ENCODE measurements at places on chromosomes 6 and 20.

DNA sequence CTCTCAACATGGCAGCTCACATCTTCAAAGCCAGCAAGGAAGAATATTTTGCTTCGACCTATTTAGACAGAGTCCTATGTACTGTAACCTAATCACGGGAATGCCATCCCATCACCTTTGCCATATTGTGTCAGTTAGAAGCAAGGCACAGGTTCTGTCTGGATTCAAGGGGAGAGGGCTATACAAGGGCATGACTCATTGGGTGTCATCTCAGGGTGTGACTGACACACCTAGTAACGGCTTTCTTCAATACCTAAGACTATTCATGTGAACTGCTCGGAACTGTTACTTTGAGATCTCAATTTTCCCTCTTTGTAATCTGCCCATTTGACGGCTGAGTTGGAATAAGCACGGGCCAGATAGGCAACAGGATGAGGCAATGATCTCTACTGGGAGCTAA lies 135.6 kb upstream of the HDGFL1 start:
- DNase-seq: no peak

DNA sequence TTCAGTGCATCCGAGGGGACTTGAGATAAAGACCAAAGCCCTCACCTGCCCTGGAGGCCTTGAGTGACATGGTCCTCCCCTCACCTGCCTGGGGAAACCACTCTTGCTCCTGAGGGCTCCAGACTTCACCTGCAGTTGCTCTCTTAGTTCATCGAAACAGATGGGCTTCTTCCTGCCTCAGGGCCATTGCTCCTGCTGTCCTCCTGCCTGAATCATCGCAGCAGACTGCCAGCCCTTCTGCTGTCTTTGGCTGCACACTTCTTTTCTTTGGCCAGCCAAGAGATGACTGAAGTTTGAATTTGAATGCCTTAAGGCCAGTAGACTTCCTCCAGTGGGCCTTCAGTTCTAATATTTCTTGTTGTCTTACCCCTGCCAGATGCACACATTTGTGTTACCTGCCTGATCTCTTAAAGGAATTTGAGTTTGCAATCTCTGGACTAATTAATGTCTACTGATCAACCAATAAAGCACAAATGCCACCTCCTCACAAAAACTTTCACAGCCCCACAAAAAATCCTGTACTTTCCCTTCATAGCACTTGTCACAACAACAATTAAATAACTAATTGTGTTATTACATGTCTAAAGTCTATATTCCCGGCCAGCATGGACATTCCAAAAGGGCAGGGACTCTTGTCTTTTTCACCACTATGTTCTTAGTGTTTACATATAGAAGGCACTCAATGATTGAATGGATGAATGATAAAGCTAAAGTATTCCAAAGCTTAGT lies 56.7 kb upstream of the SGK1 start:
- DNase-seq: no peak

DNA sequence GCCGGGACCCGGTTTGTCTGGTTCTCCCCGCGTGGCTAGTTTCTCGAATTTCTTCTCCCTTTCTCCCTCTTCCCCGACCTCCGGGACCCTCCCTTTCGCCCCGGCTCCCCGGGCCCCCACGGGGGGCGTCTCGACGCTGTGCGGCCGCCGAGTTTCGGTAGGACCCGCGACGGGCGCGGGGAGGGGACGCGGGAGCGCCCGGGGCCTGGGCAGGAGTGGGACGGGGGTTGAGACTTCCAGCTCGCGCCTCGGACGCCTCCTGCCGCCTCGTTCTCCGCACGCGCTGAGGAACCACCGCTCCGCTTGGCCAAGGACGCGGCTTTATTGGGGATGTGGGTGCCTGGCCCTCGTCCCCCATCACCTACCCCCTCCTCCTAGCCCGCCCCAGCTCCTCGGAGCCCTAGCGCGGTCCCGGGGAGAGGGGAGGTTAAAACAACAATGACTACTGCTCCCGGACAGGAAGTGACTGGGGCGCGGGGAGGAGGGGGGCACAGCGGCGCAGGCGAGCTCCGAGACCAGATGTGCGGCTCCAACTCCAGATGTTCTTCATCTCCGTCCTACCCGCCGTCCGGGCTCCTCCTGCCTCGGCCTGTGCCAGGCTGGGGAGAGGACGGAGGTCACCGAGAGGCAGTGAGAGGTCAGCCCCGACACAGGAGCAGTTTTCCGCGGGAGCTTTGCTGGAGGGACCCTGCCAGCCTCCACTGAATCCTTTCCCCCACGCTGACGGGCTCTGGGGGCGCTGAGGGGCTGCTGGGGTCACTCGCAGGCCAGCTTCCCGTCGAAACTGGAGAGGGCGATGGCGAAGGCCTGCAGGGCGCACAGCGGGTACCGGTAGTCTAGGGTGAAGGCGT lies 917 bp upstream of the TEAD3 start:
- peak; percentile 30 for DNase-seq

GRCh38 chr20:47106786-47107185 lies 212.1 kb downstream of the EYA2 start:
- no peak for DNase-seq

DNA sequence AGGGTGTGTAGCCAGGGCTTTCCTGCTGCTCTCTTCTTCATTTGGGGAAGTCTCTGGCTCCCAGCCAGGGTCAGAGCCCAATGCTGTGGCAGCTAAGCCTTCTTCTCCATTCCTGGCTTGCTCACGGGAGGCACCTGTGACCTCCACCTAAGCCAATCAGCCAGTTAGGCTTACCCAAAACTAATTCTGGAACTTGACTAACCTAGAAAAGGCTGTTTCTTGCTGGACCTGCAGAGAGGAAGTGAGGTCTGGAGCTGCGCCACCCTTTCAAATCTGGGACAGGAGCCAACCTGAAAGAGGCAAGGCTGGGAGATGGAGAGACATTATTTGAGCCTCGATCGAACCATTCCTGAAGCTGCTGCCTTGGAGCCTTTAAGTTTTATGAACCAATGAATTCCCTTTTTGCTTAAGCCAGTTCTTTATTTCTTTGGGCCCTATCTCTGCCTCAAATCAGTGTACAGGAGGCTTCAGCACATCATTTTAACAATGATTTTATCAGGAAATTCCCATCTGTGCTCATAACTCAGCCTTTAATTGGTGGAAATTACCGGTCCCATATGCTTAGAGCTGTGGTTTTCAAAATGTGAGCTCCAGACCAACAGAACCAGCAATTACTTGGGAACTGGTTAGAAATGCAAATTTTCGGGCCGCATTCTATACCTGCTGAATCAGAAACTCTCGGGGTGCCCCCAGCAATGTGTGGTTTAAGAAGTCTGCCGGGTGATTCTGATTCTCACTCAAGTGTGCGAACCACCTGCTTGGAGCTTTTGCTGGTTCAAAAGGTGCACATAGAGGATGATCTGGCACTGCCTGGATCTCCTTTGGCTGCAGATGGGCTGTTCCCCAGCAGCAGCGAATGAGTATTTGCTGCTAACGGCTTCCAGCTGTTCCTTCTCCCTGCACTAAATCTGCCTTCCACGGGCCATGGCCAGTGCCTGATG lies 97.4 kb upstream of the RNF24 start:
- peak; percentile 65 for DNase-seq

GRCh38 chr6:138237463-138237862 lies 19.2 kb upstream of the PBOV1 start:
- no peak for DNase-seq

DNA sequence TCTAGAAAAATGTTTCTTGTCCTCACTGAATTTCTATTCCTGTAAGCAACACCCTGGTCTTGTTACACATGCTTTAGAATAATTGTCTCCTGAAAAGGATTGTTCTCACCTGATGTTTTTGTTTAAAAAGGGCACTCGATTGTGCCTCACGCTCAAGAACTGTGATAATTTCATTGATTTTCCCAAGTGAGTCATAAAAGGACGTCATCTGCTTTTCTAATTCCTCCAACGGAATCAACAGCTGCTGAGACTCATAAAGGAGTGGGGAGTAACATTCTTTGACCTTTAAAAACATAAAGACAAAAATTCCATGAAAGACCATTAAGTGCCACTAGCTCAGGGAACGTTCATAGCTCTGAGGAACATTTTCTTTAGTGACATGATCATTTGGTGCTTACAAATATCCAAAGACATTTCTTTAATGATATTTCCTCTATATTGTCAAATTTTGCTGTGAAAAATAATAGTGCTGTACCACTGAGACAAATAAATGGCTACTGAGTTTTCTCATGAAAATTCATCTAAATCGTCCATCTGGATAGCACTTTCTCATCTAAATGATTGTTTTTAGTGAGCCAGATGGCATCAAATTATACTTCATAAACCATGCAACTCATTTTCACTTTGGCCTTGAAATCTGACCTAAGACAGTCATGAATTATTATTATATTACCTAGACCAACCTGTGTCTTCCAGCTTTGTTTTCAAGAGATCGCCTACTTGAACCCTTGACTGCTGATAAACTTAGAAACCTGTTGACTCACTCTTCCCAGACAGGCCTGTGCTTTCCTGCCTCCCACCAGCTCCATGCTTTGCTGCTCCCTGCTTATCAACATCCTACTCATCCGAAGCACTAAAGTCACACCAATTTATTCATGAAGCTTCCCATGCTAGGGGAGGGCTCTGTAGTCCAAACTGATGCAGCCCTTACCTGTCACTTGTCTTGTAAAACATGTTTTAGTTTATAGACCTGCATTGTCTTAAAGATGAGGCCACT lies 178.2 kb downstream of the SYNE1 start:
- DNase-seq: no peak

- peak; percentile 79 for DNase-seq
Measured at GRCh38 chr6:32882879-32883250, 28.9 kb downstream of the PSMB9 start.

- no peak for DNase-seq
Measured at GRCh38 chr6:4895971-4896370, 107.9 kb downstream of the RPP40 start.

DNA sequence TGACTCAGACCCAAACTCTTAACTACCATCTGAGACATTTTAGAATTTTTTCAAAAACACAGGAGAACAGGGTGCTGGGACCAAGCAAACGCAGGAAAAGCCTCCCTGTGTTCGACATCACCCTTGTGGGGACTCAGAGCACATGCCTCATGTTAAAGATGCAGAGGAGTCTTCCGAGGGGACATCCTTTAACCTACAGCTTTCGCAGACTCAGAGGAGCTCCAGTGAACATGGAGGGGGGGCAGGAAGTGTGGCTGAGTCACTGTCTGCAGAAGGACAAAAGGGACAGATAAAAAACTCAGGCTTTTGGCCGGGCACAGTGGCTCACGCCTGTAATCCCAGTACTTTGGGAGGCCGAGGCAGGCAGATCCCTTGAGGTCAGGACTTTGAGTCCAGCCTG lies 15.1 kb downstream of the BMP7 start:
- no peak for DNase-seq

DNA sequence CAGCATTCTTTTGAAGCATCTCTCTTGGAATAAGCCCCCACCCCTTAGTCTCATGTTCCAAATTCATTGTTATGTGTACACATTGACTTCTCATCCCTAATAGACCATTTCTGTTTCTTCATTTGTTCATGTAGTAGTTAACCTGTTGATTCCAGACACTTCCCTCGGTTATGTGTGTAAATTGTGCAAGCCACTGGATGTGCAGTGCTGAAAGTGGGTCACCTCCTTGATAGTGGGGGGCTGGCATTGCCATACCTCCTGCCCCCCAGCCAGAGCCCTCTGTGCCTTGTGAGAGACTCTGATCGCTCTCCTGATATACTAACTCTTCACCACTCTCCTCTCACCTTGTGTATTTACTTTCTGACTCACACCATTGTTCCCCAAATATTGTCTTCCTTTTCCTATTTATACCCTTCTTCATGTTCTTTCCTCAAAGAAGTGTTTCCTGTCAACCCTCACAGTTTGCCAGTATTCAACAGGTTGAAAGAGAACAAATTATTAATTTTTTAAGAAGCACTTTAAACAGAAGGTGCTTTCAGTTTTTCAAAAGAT lies 59.0 kb downstream of the HIVEP1 start:
- DNase-seq: no peak

DNA sequence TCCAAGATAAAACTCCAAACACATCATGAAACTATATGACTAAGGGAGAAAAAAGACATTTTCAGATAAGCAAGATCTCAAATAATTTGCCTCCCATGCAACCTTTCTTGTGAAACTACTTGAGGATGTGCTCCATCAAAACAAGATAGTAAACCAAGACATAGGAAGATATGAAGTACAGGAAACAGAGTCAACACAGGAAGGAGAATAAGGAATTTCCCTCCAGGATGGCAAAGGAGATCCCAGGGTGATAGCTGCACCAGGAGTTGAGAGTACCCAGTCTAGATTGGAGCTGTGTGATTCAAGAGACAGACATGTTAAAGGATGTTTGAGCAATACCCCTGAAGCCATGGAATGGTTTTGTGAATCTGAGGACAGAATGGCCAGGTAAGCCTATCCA lies 15.3 kb downstream of the IL17A start:
- peak; percentile 4 for DNase-seq

DNA sequence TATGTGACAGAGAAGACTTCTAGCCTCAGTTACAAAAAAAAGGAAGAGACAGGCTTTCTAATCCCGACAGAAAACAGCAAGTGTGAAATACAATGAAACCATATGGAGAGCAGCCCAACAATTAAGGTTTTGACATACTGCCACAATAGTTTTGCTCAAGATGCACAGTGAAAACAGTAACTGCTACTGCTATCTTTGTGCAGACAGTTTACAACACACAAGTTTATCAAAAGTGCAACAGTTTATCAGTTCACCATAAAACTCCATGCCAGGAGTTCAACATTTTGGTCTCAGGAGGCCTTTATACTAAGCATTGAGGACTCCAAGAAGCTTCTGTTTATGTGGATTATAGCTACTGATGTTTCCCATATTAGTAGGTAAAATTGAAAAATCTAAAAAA lies 37.6 kb downstream of the GOPC start:
- DNase-seq: no peak

DNA sequence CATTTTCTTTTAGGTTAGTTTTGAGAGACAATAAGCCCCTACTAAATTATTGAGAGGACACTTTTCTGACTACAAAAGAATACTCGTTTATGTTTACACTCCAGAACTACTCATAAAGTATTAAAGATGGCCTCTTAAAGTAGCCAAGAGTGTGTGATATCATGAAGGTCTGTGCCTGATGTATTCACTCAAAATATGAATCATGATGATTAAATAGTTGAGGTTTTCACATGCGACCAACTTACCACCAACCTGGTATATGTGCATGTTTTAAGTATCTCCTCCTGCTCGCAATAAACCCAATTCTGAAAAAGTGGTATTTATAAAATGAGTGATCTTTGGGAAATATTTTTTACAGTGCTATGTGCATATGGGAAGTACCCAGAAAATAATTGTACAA lies 43.9 kb downstream of the IL20RA start:
- DNase-seq: peak; percentile 51

- no peak for DNase-seq
Measured at GRCh38 chr6:156517088-156517487, 260.1 kb upstream of the ARID1B start.

DNA sequence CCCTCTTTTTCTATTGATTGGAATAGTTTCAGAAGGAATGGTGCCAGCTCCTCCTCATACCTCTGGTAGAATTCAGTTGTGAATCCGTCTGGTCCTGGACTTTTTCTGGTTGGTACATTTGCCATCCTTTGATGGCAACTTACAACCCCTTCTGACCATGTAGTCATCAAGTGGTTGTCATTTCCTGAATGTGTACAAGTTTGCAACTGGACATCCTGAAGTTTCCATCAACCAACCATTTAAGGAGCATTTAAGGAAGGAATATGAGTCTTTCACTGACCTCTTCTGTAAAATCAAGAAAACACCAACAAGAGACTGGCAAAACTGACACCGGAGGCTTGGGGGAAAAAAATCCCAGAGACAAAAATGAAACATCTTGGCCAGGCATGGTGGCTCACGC lies 97.4 kb downstream of the RIN2 start:
- no peak for DNase-seq
